ENCODE measurements at places on chromosomes 2 and 18.

- no peak for DNase-seq
Observed at GRCh38 chr2:113930448-113930847, 40.6 kb downstream of the ACTR3 start.

DNA sequence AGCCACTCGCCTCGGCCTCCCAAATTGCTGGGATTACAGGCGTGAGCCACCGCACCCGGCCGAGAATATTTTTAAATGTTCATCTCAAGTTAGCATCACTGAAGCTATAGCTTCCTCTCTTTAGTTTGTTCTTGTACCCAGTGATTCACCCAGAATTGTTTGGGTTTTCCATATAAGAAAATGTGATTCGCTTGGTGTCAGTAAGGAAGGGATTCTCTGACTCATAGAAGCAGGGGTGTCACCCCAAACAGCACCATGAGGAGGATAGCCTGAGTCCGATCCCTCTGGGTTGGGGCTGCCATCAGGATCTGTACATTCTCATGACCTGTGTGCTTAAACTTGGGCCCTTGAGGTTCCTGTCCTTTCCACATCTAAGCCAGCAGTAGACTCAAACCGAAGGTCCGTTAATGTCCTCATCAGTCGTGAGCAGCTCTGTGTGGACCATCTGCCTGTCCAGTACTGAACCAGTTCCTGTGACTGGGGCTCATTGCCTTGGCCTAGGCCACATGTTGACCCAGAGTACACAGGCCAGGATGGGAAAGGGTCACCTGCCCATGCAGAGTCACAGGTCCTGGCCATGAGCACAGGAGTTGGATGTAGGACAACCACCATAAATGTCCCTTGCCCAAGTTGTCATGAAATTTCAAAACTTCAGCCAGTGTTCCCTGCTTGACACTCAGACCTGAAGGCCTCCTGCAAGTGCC, 311.9 kb downstream of the GBX2 start:
- peak; percentile 34 for DNase-seq

DNA sequence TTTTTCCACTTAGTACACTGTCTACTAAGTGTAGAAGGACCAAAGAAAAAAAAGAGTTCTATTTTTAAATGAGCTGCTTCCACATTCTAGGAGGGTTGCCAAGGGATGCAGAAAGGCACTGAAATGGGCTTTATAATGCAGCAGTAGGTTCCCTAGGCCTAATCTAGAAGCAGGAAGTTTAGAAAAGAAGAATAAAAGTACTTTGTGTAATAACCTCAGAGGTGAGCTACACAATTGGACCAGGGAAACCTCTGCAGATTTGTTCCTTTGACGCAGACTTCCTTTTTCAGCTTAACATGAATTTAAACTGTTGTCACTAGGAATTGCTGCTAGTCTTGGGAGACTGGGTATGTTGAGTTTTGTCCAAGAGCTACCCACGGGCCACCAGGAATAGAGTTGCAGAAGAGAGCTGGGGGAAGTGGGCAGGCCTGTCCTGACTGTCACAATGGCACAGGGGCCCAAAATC, 34.6 kb upstream of the RAB1A start:
- no peak for DNase-seq

GRCh38 chr2:32715391-32715841, 87.6 kb downstream of the TTC27 start:
- DNase-seq: peak; percentile 13

DNA sequence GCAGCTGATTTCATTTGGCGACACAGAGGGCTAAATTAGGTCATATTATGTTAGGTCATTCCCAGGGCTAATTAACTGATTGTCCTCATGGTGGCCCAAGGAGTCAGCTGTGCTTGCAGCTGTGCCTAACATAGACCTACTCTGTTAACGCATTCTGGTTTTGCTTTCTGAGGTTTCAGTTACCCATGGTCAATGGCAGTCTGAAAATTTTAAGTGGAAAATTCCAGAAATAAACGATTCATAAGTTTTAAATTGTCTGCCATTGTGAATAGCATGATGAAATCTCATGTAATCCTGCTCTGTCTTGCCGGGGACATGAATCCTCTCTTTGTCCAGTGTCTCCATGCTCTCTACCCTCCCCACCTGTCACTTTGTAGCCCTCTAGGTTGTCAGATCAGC, 168.7 kb downstream of the KCNS3 start:
- no peak for DNase-seq

Data from EL (cell line).